Effector memory CD4-positive, alpha-beta T cell (primary cell): ENCODE measurements at places on chromosomes 4 and X.

DNA sequence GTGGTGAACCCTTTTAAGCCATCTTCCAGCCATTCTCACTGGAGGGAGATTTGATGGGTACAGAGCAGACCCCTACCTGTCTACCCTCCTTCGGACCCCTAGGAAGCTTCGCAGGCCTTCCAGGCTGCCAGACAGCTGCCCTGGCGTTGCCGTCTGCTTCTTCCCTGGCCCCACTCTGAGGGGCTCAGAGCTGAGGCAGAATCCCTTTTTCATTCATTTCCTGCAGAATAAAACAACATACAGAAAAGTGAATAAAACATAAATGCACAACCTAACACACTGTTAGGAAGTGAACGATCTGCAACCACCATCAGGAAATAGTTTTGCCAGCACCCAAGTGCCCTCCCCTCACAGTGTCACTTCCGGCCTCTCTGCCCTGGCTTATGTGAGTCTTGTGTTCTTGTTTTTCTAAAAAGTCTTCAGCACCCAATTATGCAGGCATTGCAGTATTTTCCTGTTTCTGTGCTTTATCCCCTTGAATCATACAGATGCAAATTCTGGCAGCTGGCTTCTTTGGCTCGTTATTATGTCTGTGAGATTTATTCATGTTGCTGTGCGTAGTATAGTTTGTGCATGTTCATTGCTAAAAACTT, 5.6 kb upstream of the ADD1 start:
- DNase-seq: peak; percentile 50

- DNase-seq: no peak
These were observed 78.3 kb downstream of the CT47B1 start for GRCh38 chrX:120797188-120797851.

GRCh38 chr4:184282895-184283654, 65.4 kb upstream of the ENPP6 start:
- DNase-seq: no peak

- DNase-seq: no peak
These were observed 85.3 kb downstream of the RTL5 start for GRCh38 chrX:72046447-72046846.

- no peak for DNase-seq
These were observed 20.0 kb downstream of the SH3KBP1 start for GRCh38 chrX:19867411-19867732.

- DNase-seq: no peak
These were observed 57.0 kb downstream of the PLAC1 start for GRCh38 chrX:134601240-134601765.

DNA sequence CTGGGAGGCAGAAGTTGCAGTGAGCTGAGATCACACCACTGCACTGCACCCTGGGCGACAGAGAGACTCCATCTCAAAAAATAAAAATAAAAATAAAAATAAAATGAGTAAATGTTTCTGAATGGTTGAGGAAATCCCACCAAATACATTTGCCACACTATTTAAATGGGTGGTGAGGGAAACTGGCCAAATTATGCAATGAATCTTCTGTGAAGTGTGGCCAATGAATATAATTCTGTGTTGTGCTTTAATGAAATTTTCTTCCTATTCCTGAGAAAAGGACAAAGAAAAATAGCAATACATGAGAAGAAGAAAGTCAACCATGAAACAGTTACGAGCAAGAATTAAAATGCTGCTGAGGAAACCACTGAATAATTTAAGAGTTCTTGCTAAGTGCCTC, 69.9 kb downstream of the CAMK2D start:
- no peak for DNase-seq

GRCh38 chr4:122762520-122762919, 30.0 kb downstream of the BBS12 start:
- peak; percentile 3 for DNase-seq

GRCh38 chr4:56976837-56977320, 527 bp downstream of the NOA1 start:
- peak; percentile 25 for DNase-seq

GRCh38 chr4:14434916-14435315, 567.4 kb upstream of the CPEB2 start:
- DNase-seq: no peak

GRCh38 chr4:33176566-33176965, 2456.4 kb downstream of the PCDH7 start:
- no peak for DNase-seq

GRCh38 chr4:519203-519651, 20.2 kb downstream of the PIGG start:
- no peak for DNase-seq

- DNase-seq: no peak
These were observed 2.4 kb downstream of the KLHL2 start for GRCh38 chr4:165209796-165210195.

- no peak for DNase-seq
These were observed 172.5 kb upstream of the FMR1 start for GRCh38 chrX:147739196-147739595.

GRCh38 chr4:159278399-159278798, 175.5 kb downstream of the RAPGEF2 start:
- no peak for DNase-seq

- DNase-seq: no peak
These were observed 1020.7 kb upstream of the SLIT2 start for GRCh38 chr4:19230906-19231545.

DNA sequence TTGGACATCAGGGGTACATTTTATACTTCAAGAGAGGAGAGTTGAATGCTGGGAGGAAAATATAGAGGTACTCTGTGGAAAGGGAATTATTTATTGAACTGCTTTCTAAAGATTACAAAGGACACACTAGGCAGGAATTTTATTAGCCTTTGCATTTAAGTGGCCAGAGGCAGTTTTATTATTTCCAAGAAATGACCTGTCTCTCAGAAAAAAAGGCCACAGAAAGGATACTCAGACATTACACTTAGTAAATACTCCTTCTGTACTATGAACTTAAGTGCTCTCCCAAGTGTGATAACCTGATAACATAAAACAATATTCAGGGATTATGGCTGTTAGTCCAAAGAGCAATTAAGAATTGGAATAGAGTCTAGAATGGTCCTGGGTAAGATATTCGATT, 7.5 kb downstream of the LRRC66 start:
- no peak for DNase-seq

- DNase-seq: no peak
These were observed 152.3 kb upstream of the ANXA10 start for GRCh38 chr4:167939863-167940616.

GRCh38 chrX:43682726-43683125, 26.6 kb downstream of the MAOA start:
- DNase-seq: no peak

DNA sequence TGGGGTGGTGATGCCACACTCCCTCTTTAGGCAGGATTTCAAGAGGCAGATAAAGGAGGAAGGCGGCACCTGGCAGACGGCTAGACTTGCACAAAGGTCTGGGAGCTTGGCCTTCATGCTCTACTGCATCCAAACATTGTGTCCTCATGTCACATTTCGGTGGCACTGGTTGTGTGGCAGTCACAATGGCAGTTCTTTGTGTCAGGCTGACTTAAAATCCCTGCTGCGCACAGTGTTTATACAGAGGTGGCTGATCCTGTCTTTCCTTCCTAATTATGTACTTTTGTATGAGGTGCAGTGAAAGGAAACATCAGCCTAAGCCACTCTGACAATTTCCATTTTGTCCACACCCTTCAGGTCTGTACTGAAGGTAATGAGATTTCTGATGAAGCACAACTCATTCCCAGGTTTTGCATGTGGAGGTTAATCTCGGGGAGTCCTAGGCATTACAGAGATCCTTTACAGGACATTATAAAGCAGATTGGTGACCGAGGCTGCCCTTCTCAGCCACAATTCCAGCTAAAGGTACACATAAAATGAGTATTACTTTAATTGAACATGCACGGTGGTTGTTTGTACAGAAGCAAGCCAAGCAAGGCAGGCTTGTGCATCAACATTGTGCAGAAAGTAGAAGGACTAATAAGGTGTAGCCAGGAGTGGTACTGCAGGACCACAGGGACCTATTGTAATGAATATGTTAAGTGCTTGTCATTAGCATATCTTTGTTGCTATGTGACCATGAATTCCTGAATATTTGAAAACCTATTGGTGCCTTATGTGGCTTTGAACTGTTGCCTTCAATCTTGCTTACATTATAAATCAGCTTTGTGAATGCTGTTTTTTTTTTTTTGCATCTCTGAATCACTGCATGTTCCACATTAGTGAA, 147.6 kb downstream of the STK32B start:
- DNase-seq: no peak

- no peak for DNase-seq
These were observed 197.7 kb downstream of the SPATA18 start for GRCh38 chr4:52248820-52249219.

GRCh38 chrX:74931214-74931613, 6.0 kb upstream of the NEXMIF start:
- DNase-seq: no peak

DNA sequence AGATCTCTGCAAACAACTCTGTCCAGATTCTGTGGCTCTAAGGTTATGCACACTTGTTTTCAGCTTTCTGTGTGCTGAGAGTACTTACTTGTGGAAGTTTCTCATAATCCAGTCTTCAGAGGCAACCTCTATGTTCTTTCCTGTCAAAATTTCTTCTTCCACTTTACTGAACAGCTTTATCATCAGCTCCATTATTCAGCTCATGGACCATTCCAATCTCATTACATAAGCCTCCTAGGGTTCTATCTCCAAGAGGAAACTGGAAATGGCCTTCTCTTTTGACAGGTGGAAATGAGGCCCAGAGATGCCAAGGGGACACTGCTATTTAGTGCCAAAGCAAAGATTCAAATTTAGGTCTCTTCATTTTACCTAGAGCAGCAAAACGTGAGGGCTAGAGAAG, 61.3 kb downstream of the CHRDL1 start:
- DNase-seq: no peak

- no peak for DNase-seq
These were observed 310.1 kb downstream of the RAB28 start for GRCh38 chr4:13174001-13174400.
